ENCODE measurements at places on chromosomes 12 and 14.

DNA sequence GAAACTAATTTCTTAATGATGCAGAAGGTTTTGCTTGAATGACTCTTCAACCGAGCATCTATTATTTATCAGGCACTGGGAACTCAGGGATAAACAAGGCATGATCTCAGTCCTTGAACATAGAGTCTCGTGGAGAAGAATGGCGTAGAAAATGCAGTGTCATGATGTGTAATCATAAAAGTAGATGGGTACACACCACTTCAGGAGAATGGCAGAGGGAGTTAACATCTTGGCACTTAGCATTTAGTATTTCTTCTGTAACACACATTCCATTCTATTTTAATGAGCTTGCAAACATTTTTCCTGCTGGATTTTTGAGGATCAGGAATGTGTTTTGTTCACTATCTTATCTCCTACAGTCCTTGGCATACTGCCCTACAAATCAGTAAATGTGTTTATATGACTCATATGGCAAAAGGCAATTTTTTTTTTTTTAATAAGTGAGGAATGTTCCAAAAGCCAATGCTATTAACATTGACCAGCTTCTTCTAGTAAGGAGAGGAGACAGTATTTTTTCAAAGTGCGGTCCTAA is 3.8 kb downstream of the TXNRD1 start:
- DNase-seq = no peak

DNA sequence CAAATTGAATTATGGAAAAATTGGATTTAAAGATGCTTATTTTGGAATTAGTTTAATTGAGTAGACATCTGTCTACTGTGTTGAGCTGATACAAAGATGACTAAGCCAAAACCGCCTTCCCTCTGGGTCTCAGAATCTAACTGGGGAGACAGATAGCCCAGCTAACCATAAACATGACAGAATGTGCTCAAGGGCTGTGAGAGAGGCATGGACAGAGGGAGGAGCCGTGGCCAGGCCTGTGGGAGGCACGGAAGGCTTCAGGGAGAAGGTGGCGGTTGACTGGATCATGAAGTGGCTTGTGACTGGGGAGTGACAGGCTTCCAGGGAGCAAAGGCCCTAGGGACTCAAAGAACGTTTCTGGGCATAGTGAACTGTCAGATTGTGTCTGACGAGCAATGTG is 74.6 kb downstream of the DACT1 start:
- DNase-seq = no peak

DNA sequence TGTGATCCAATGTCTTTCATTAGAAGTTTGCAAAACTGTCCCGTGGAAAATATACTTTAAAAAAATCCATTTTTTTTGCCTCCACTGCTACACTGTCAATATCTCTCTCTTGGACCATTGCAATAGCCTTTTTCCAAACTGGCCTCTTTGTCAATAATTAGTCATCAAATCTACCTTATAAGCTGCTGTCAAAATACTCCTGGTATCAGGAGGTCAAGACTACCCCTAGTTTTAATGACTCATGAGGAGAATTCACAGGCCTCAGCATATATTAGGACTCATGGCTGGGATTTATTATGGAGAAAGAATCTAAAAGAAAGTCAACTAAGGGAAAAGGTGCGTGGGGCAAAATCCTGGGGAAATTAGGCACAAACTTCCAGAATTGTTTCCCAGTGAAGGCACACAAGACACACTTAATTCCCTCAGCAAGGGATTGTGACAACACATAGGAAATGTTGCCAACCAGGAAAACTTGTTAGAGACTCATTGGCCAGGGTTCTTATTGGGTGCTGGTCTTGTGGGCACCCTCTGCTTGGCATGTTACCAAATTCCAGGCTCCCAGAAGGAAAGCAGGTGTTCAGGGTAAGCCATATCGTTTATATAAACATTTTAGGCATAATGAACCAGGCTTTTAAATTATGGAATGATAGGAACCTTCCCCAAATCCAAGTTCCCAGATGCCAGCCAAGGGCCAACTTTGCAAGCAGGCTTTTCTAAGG is 56.1 kb downstream of the TMEM117 start:
- DNase-seq = no peak

DNA sequence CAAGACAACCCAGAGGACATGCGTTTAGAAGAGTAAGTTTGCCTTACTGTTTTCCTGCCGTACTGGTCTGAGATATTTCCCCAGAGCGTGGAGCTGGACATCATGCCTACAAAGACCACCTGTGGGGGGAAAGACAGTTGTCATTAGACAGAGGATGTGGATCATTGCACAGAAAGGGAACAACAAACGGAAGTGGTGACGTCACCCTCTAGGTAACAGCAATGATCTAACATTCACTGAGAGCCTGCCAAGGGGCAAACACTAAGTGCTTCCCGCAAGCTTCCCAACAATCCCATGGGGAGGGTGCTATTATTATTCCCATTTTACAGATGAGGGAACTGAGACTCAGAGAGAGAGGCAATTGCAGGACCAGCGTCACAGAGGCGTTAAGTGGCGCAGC is 48.5 kb downstream of the SVOP start:
- no peak for DNase-seq

DNA sequence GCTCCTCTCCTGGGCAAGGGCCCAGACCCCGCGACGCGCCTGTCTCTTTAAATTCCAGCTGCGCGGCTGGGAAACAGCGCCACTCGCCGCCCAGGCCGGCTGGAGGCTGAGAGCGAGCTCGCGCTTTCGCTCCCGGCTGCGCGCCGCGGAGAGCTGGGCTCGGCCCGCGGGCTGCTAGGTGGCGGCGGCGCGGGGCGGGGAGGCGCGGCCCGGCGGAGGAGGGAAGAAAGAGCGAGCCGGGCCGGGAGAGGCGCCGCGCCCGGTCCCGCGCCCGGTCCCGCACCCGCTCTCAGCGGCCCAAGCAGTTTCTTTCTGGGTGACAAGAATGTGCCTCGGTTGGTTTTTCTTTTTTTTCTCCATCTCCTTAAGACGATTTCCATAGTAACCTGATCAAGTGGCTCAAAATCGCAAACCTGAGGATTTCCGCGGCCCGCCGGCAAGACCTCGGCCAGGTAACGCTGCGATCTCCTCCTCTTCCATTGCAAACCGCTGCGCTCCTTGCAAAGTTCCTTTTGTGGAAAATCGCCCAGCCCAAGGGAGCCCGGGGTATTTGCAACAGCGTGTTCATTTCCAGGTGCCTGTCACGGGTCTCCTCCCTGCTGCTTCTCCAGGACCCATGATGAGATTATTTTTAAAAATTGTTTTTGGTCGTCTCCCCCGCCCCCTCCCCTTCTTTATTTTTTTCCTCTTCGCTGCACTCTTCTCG is 259.5 kb upstream of the E2F7 start:
- peak; percentile 50 for DNase-seq

GRCh38 chr12:24038211-24038997 is 88.9 kb upstream of the SOX5 start:
- DNase-seq = no peak

Measured in iPS DF 19.7 (cell line).